Dermis microvascular lymphatic vessel endothelial cell (primary cell): ENCODE measurements at places on chromosomes 2 and 18. TPM values are rescaled to one million over a fixed set of nuclear protein-coding genes. Genes with fewer than 3 reads are reported as not detected.

NGEF gene
- total RNA-seq, result 0.39 TPM in 1 of 2 replicates, not detected in the other

SALL3 gene
- not detected in 2 replicates for total RNA-seq

IL36A gene
- not detected in 2 replicates for total RNA-seq

CD8A gene
- total RNA-seq, result under 0.01 TPM in 2 replicates

CCBE1 gene
- under 0.01 and 0.13 TPM in 2 replicates for total RNA-seq

GALR1 gene
- not detected in 2 replicates for total RNA-seq

DTNA gene
- 0.90 and 1.9 TPM in 2 replicates for total RNA-seq

POTEC gene
- not detected in 2 replicates for total RNA-seq

CFAP221 gene
- total RNA-seq, result under 0.01 TPM in 1 of 2 replicates, not detected in the other

GLB1L gene
- 4.7 and 5.6 TPM in 2 replicates for total RNA-seq

SERPINB12 gene
- not detected in 2 replicates for total RNA-seq

CHRNA1 gene
- total RNA-seq, result 0.63 and 0.90 TPM in 2 replicates

CYRIA gene
- 30.6 and 40.2 TPM in 2 replicates for total RNA-seq

CPO gene
- not detected in 2 replicates for total RNA-seq

DIPK1C gene
- total RNA-seq, result not detected in 2 replicates

CRYGD gene
- total RNA-seq, result not detected in 2 replicates

LRRTM1 gene
- total RNA-seq, result not detected in 2 replicates

NAT8 gene
- not detected in 2 replicates for total RNA-seq

FAM237A gene
- not detected in 2 replicates for total RNA-seq

KCNG2 gene
- 0.26 and 2.4 TPM in 2 replicates for total RNA-seq

EFEMP1 gene
- total RNA-seq, result 3,306 and 7,589 TPM in 2 replicates

ZNF385B gene
- not detected in 2 replicates for total RNA-seq

SCYGR4 gene
- not detected in 2 replicates for total RNA-seq

FOXI3 gene
- not detected in 2 replicates for total RNA-seq
